ENCODE measurements at places on chromosomes 4 and X.

DNA sequence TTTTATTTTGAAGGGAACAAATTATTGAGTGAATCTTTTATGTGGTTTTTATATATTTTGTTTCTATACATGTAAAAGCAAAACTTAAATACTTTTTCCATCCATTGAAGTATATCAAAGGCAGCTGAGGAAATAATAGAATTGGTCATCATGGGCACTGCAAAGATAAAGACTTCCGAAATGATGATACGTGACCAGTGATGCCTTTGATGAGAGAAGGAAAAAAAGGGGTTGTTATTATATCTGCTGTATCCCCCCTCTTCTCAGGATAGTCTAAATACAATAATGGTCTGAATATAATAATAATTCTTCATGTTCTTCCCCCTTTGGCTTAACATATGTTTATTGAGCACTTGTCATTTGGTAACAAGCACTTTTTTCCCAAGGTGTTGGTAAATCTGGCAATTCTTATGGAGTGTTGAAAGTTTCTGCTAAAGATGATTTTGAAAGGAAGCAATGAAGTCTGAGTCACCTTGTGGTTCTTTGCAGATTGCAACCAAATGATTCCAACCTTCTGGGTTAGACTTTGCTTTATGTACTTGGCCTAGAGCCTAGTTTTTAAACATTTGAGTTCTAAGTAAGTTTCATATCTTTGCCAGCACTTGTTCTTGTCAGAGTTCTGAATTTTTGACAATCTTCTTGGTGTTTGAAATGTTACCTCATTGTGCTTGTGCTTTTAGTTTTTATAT, 60.8 kb downstream of the USP9X start:
- DNase-seq: no peak

GRCh38 chr4:26073886-26074560, 160.0 kb downstream of the SMIM20 start:
- DNase-seq: no peak

GRCh38 chr4:3805026-3805425, 38.8 kb downstream of the ADRA2C start:
- no peak for DNase-seq

- DNase-seq: no peak
Observed at GRCh38 chrX:150478496-150479492, 89.6 kb upstream of the MTM1 start.

DNA sequence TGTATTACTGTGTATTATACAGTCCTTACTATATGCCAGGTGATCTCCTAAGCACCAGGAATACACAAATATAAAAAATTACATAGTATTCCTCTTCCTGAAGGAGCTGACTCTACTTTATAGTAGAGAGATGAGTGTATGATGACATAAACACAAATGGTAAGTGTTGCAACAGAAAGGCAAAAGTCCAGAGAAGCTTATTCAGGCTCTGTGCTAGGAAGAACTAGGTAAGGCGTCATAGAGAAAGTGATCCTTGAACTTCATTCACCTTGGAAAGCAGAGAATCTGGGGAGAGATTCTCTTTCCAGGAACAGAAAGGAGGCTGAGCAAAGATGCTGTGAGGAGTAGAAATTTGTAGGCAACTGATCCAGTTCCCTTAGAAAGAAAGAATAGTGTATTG, 115.0 kb upstream of the KCNIP4 start:
- no peak for DNase-seq

GRCh38 chr4:185015108-185015507, 3.2 kb upstream of the HELT start:
- DNase-seq: no peak

GRCh38 chrX:107601326-107601725, 27.0 kb upstream of the PRPS1 start:
- DNase-seq: no peak

- DNase-seq: no peak
Observed at GRCh38 chr4:39032218-39033085, at the start of gene TMEM156. TSS of gene TMEM156 (minus strand) at chr4:39032409. CDS start at chr4:39032313, 96 bp downstream.

GRCh38 chrX:10099411-10099810, 57.4 kb upstream of the CLCN4 start:
- DNase-seq: no peak

DNA sequence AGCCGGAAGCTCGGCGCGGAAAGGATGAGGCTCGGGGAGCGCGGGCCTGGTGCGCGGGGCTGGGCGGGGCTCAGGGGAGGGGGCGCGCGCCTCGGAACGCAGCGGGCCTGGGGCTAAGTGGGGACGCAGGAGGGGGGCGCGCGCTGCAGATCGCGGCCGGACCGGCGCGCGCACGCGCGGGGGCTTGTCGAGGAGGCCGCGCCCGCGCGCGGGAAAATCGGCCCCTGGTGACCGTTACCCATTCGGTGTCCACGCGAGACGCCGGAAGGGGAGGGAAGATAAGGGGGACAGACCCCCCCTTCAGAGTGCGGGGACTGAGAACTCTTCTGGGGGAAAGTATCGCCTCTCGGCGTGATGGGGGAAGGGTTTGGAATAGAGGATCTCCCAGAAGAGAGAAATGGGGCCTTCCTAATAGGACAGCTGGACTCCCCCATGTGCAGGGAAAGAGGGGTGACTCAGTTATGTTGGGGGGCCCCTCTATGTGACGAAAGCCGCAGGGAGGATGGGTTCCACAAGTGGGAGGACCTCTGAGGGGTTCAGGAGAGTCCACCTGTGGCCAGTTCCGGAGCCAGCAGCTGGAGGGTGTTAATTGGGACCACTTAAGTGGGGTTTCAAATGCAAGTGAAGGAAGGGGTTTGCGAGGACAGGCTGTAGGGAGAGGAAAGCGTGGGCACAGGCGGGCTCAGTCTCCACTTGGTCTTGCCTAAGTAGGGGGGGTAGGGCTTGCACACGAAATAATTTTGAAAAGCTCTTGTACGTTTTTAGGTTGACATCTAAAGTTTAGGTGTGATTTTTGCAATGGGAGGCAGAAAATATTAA, 584 bp downstream of the SUV39H1 start:
- DNase-seq: no peak

- no peak for DNase-seq
Observed at GRCh38 chr4:102787096-102787881, 26.5 kb upstream of the MANBA start.

DNA sequence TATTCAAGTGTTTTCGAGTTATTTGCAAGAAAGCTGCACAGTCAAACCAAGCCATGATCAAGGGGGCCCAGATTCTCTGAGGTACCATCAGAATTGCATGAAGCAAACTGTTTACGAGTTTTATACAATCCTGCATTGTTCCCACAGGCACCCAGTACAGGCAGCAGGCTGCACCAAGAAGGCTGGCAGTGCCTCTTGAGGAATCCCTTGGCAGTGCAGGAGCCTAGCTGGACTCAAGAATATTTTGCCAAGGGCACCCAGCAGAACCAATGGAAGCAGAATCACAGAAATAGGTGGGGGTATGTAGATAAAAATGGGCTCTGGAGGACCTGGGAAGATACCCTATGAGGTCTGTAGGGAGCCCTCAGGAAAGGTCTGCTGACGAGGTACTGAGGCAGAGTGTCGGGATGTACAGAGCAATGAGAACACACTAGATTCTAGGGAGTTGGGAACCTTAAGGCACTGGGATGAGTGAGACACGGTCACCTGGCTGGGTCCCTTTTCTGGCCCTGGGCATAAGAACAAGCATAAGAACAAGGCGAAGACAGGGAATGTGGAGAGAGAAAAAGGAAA, 2.5 kb upstream of the PLP1 start:
- no peak for DNase-seq

- no peak for DNase-seq
Observed at GRCh38 chr4:116829187-116829586, 256.2 kb downstream of the TRAM1L1 start.
